ENCODE measurements at places on chromosomes 4 and X.

DNA sequence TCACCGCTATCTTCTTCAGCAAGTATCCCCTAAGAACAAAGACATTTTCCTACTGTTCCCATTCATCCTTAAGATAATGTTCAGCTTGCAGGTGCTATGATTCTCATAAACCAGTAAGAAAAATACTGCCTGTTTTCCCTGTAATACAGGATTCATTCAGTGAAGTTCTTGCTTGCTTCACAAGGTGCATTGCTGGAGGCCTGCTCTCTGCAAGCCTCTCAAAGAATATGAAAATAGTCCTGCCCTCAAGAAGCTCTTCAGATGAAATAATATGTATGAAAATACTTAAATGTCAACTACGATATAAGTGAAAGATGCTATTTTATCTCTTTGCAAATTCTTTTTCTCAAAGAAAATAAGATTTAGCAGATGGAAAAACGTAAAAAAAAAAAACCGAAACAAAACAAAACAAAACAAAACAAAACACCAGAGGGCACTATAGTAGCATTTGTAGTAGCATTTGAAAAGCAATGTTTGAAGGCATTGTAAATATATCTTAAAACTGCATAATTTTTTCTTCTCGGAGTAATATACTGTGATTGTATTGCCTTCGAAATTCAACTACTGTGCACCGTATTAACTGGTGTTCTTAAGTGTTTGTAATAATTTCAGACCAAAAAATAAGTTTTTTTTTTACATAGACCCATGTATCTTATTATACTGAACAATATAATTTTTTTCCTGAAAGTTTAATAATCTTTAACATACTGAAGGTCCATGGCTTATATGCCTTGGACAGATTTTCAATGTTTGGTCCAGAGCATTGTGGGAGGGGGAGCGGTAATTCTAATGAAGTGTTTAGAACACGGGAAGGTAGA, 26.0 kb downstream of the ADH4 start:
- peak; percentile 6 for DNase-seq

DNA sequence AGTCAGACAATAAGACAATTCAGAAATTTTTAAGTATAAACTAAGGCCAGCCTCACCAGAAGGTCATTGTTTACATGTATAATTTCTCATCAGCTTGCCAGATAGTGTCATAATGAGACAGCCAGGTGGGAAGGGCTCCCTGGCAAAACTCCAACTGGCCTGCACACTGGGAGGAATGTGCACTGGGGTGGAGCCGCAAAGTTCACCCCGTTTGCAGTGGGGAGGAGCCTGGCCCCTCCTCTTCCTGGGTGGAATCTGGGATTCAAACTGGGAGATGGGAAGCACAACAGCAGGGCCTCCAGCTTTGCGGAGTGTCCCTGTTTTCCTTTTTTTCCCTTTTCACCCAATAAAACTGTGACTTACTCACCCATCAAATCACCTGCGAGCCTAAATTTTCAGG, 329.9 kb downstream of the SMARCA1 start:
- DNase-seq: no peak

- DNase-seq: no peak
These were observed 18.1 kb downstream of the OFD1 start for GRCh38 chrX:13752646-13753045.

DNA sequence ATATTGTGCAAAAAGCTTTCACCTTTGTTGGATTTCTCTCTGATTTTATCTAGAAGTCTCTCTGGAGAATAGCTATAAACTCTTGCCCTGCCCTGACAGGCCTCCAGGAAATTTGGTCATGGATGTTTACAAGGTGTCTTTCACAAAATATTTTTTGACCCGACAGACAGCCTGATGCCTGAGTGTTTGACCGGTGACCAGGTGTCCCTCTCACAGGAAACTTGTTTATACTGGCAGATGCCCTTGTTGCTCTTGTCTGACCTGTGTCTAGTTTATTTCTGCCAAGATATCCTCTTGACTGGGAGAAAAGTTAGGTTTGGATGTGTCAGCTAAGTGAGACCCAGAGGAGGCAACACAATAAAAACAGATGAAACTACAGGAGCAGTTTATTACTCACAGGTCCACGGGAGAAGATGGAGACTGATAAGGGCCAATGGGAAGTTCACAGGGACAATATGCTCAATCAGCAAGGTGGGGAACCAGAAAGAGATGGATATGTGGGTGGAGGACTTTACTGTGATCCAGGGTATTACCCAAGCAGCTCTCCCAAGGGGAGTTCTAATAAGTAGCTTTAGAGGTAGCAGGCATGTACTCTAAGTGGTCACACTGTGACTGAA, 243.3 kb downstream of the ARAP2 start:
- DNase-seq: no peak

DNA sequence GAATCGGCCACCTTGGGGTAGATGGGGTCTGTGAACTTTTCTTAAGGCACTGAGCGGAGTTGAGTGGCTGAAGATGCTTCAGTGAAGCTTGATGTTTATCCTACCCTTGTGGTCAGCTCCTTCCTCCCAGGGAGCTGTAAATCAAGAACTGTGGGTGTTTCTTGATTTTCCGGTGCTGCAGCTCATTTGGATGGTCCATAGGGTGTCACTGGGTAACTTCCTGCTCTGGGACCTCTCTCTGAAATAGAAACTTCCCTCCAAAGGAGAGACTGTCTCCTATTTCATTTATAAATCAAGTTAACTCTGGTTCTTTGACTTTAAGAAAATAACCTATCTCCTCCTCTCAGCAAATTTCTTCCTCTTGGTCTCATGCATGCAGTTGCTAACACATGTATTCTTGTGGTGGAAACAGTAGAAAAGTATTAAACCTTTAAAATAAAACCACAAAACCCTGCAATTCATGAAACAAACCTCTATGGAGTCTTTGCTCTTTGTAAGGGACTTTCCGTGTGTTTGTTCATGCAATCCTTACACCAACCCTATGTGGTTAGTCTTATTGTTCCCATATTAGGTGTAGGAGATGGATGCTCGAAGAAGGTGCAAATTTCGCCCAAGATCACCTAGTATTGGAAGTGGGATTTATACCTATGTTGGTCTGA, 110.3 kb downstream of the SHROOM3 start:
- DNase-seq: no peak

DNA sequence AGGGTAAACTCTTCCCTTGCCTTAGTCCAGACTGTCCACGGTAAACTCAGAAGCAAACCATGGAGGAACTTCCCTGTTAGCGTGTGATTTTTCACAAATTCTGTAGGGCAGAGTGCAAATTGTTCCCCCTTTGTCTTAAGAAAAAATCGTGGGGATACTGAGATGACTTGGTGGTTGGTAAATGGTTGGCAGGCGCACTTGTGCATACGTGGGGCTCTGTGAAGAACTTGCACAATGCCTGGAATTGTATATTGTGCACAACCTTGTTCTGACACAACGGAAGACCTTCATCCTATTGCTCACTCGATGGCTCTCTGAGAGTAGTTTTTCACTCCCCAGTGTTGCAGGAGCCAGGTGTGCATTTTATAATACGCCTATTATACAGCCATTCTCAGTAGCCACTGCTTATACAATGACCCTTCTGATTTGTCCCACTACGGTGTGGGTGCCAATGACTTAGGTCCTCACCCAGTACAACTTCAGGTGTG, 150.0 kb downstream of the SPRY1 start:
- no peak for DNase-seq

DNA sequence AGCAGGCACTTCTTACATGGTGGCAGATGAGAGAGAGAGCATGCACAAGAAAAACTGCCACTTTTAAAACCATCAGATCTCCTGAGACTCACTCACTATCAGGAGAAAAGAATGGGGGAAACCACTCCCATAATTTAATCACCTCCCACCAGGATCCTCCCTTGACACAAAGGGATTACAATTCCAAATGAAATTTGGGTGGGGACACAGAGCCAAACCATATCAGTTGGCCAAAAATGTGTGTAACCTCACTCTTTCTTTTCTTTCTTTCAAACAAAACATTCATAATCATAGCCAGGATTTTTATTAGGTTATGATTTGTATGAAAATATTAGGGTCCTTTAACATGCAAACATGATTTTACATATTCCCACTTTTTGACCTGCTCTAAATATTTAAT, 222.1 kb downstream of the PCDH18 start:
- no peak for DNase-seq
